ENCODE measurements at places on chromosomes 16 and 17.
A peak's percentile ranks its signal among the peaks of the same experiment; 100 is the strongest.

- no peak overlapping the region for H3K4me3 ChIP-seq
- H3K36me3 ChIP-seq = no peaks in the 10 kb centered on the region
- no peak overlapping the region for H3K27ac ChIP-seq
- no peak for DNase-seq
Measured at GRCh38 chr17:57530508-57530907, 214.6 kb downstream of the CCDC182 start.

DNA sequence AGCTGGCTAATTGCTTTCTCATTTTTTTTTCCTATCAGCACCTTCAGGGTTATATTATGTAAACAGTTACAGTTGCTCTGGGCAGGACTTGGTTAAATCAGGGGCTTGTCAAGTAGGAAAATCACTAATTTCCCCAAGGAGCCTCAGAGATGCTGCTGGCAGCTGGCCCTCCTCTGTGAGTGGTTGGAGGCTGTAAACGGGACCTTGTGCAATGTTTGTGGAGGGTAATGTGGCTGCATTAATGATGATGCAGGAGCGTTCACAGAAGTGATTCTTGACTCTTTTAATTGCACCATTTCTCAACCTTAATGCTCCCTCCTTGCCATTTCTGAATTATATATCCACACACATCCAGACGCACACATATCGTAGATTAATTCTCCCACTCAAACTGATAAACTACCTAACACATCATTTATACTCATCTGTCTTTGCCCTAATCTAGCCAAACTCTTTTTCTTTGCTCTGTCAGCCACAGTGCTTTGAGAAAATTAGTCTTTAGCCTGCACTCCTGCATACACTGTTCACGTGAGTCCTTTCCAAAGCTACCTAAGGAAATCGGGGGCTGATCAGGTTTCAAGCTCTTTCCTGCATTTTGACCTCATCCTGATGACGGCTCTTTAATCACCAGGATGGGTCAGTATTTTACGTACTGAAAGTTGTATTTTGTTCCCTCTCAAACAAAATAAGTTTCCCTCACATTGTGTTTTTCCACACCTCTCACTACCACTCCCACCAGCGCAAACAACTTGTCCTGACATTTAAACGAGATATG is 154.4 kb upstream of the PIRT start:
- no peaks in the 10 kb centered on the region for H3K4me1 ChIP-seq
- no peak overlapping the region for H3K4me3 ChIP-seq

DNA sequence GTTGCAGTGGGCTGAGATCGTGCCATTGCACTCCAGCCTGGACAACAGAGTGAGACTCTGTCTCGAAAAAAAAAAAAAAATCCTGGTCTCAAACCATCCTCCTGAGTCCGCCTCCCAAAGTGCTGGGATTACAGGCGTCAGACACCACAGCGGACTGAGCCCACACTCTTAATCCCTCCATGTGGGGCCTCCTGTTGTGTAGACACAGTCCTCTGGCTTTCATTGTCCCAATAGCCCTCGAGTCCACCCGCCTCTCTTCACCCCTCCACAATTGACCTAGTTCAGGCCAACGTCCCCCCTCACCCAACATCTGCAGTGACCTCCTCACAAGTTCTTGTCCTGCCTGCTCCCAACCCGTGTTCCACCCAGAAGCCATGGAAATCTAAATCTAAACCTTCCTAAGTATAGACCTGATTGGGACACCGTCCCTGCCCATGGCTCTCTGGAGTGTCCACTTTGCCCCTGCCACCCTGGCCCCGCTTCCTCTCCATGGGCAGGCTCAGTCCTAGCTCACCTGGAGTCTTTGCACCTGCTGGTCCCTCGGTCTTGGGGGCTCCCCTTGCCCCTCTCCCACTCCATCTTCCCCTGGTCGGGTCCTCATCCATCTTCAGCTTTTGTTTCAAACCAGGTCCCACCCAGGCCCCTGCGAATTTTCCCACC is 46.7 kb downstream of the HAPSTR1 start:
- no peak overlapping the region for H3K4me3 ChIP-seq
- H3K4me1 ChIP-seq = peaks cover 10% of the 10 kb centered on the region
- H3K36me3 ChIP-seq = no peaks in the 10 kb centered on the region
- no peaks in the 10 kb centered on the region for H3K27me3 ChIP-seq
- peak; percentile 51 for DNase-seq

DNA sequence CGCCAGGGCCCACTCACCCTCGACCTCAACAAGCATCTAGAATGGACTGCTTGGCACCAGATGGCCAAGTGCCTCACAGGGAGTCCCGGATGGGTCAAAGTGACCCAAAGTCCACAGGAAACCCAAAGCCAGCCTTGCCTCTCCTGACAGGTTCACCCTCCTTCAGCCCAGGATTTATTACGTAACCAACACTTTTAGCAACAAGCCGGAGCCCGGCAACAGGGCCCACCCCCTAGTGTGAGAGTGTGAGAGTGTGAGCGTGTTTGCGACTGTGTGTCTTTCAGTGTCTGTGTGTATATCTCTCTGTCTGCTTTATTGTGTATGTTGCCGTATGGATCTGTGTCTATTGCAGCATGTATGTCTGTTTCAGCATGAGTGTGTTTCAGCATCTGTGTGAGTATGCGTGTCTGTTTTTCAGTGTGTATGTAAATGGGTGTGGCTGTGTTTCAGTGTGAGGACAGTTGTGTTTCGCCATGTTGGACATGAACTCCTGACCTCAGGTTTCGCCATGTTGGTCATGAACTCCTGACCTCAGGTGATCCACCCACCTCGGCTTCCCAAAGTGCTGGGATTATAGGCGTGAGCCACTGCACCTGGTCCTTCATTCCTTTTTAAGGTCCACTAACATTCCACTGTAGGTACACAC is 13.7 kb upstream of the PEMT start:
- H3K27me3 ChIP-seq = peaks cover 3% of the 10 kb centered on the region
- H3K4me1 ChIP-seq = no peaks in the 10 kb centered on the region
- H3K36me3 ChIP-seq = no peaks in the 10 kb centered on the region
- H3K4me3 ChIP-seq = no peak overlapping the region

- no peaks in the 10 kb centered on the region for H3K4me1 ChIP-seq
- no peaks in the 10 kb centered on the region for H3K36me3 ChIP-seq
- no peak overlapping the region for H3K27ac ChIP-seq
- no peaks in the 10 kb centered on the region for H3K27me3 ChIP-seq
- H3K4me3 ChIP-seq = no peak overlapping the region
Measured at GRCh38 chr16:54317101-54317611, 30.6 kb upstream of the IRX3 start.

DNA sequence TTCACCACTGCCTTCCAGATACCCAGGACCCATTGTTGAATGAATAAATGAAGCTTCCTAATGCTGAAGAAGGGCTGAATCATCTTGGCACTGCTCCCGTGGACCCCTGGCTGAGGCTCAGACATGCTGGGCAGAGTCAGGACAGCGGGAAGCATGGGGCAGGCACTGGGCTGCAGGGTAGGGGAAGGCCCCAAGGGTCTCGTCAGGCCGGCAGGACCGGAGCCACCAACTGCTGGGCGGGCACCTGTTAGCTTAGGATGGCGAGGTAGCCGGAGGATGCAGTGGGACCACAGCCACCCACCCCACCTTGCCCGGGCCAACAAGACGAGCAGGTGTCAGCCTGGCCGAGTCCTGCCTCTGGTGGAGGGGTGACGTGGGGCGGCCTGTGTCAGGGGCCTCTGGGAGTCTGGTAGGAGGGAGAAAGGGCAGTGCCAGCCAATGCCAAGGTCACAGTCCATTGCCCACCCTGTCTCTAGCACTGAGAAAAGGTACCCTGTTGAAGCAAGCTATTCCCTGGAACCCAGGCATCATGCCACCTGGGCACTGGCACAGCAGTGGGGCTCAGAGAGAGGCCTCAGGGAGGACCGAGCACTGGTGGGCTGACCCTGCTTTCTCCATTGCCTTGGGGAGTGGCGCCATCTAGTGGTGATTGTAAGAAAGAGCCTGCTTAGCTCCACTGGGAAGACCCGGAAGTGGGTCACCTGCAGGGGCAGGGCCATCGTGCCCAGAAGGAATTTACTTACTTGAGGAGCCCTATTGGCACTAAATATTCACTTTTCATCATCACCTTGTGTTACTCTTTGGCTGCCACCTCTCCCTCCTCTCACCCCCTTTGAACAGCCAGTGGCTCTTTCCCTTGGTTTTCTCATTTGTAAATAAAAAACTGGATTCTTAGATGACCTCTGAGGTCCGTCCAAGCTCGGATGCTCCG is 3.0 kb upstream of the DLX3 start:
- no peak overlapping the region for H3K4me3 ChIP-seq
- H3K4me1 ChIP-seq = peaks cover 29% of the 10 kb centered on the region
- no peak overlapping the region for H3K27ac ChIP-seq
- peaks cover 83% of the 10 kb centered on the region for H3K27me3 ChIP-seq
- DNase-seq = peak; percentile 50

DNA sequence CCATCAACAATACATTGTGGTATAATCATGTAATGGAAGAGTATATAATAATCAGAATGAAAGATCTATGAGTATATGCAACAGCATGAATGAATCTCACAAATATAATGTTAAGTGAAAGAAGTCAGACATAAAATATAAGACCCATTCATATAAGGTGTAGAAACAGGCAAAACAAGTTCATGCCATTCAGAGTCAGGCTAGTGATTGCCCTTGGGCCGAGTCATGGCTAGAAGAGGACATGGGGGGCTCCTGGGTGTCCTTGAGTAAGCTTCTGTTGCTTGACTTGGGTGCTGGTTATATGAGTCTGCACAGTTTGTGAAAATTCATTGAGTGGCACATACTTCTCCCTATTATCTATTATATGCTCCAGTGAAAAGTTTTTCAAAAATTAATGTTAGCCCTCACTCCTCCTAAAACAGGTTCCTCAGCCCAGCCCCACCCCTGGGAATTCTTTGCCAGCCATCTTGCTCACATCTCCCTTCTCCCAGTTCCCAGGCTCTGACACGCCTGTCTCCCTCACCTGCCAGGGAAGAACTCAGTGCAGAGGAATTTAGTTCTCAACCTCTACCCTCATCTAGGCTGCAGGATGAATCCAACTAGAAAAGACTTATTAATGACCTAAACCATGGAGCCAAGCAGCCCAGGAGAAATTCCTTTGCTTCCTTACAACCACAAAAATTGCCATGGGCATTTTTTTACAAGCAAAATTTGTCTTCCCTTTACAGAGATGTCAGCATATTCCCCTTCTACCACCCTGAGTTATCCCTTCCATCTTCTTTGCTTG is 52.4 kb upstream of the NFAT5 start:
- H3K27me3 ChIP-seq = no peaks in the 10 kb centered on the region
- no peaks in the 10 kb centered on the region for H3K4me1 ChIP-seq
- H3K36me3 ChIP-seq = no peaks in the 10 kb centered on the region
- no peak overlapping the region for H3K4me3 ChIP-seq
- H3K27ac ChIP-seq = no peak overlapping the region
- DNase-seq = no peak
